ENCODE measurements at places on chromosomes 4 and X. TPM values are rescaled to one million over a fixed set of nuclear protein-coding genes. Genes with fewer than 3 reads are reported as not detected.
A peak's percentile ranks its signal among the peaks of the same experiment; 100 is the strongest.

GNL3L gene
- total RNA-seq, result 40.6 TPM

SPANXN4 gene
- not detected for total RNA-seq

ENAM gene
- not detected for total RNA-seq

DDX60 gene
- total RNA-seq, result 173 TPM

SPANXD gene
- total RNA-seq, result not detected

GRCh38 chr4:42630908-42631307 is 26.0 kb downstream of the ATP8A1 start:
- H3K4me3 ChIP-seq, result no peak overlapping the region
- H3K27me3 ChIP-seq, result no peaks in the 10 kb centered on the region
- H3K27ac ChIP-seq, result no peak overlapping the region
- DNase-seq, result no peak
- H3K36me3 ChIP-seq, result peaks cover 22% of the 10 kb centered on the region

- no peak within 1 kb of the TSS for H3K4me3 ChIP-seq
- no peak for DNase-seq
- H3K36me3 ChIP-seq, result no peaks in the 10 kb centered on the region
Observed at GRCh38 chr4:70666369-70666768, at the start of gene JCHAIN. TSS of gene JCHAIN (minus strand) at chr4:70666508. CDS start at chr4:70666490, 18 bp downstream.

DNA sequence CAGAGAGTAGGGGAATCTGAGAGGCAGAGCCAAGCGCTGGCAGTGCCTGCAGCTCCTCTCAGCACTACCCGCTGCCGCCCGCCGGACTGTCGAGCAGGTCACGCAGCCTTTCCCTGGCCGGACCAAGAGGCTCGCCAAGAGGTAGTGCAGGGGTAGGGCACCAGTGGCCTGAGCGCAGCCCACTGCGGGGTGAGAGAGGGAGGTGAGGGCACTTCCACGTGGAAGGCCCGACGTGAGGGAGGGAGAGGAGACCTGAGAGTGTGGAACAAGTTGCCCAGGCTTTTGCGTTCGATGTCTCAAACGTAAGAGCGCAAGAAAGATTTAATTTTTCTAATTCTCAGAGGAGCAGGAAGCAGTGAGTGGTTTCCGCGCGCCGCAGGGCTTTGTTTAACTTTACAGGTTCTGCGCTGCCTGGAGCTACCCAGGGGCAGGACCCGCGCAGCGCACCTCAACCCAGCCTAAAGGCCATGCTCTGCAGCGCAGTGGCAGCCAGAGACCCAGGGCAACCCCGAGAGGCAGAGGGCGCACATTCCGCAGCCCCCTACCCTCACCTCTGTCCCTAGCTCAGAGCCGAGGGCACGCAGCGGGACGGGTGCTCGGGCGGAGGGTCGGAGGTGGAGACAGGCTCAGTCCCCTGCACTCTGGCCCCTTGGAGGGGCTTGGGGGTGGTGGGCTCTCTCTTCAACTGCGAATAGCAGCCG is 14.9 kb downstream of the ARHGAP36 start:
- no peak for DNase-seq
- H3K27me3 ChIP-seq, result peaks cover 41% of the 10 kb centered on the region
- no peaks in the 10 kb centered on the region for H3K4me1 ChIP-seq
- H3K36me3 ChIP-seq, result no peaks in the 10 kb centered on the region

DNA sequence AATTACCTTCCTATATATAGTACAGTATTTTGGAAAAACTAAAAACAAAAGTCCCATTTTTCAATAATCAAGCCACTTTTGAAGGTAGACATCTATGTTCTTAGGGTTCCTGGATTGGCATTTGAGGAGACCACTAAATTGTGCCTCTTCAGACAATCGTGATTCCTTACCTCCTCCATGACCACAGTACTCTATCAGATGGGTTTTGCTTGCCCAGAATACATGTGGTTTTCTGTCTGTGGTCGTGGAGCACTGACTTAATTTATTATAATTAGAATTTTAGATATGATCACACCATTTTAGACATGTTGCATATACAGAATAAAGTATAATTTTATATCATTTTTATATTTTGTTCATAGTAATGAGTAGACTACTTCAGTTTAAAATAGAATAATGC is 67.9 kb downstream of the NDST3 start:
- H3K27ac ChIP-seq, result no peak overlapping the region
- H3K36me3 ChIP-seq, result no peaks in the 10 kb centered on the region

- no peaks in the 10 kb centered on the region for H3K36me3 ChIP-seq
- H3K27me3 ChIP-seq, result peaks cover 24% of the 10 kb centered on the region
- DNase-seq, result no peak
- H3K4me1 ChIP-seq, result no peaks in the 10 kb centered on the region
- no peak overlapping the region for H3K27ac ChIP-seq
- H3K4me3 ChIP-seq, result no peak overlapping the region
Observed at GRCh38 chr4:41639291-41639690, 101.3 kb downstream of the LIMCH1 start.

- no peak overlapping the region for H3K27ac ChIP-seq
- H3K4me3 ChIP-seq, result no peak overlapping the region
- H3K27me3 ChIP-seq, result peaks cover 12% of the 10 kb centered on the region
- DNase-seq, result no peak
- H3K36me3 ChIP-seq, result no peaks in the 10 kb centered on the region
- peaks cover 5% of the 10 kb centered on the region for H3K4me1 ChIP-seq
Observed at GRCh38 chr4:138898282-138898681, 117.3 kb upstream of the NOCT start.

DNA sequence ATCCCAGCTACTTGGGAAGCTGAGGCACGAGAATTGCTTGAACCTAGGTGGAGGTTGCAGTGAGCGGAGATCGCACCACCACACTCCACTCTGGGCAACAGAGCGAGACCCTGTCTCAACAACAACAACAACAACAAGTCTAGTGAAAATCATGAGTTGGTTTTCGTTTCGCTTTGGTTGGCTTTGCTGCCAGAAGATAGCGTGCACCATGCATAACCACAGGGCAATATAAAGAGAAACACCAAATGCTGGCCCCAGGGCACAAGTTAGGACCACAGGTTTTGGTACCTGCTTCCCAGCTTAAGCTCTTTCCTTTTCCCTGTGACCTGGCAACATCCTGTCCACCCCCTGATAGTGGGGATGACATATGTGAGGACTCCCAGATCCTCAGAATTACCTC is 21.5 kb upstream of the HMGB3 start:
- no peaks in the 10 kb centered on the region for H3K4me1 ChIP-seq
- H3K27ac ChIP-seq, result no peak overlapping the region
- H3K27me3 ChIP-seq, result peaks cover 2% of the 10 kb centered on the region
- no peaks in the 10 kb centered on the region for H3K36me3 ChIP-seq
- DNase-seq, result no peak
- no peak overlapping the region for H3K4me3 ChIP-seq

GRCh38 chr4:90979556-90979955 is 852.4 kb downstream of the CCSER1 start:
- no peak overlapping the region for H3K27ac ChIP-seq
- no peak overlapping the region for H3K4me3 ChIP-seq
- H3K27me3 ChIP-seq, result no peaks in the 10 kb centered on the region
- no peak for DNase-seq
- H3K4me1 ChIP-seq, result no peaks in the 10 kb centered on the region

- H3K36me3 ChIP-seq, result no peaks in the 10 kb centered on the region
- H3K4me3 ChIP-seq, result no peak overlapping the region
- H3K27me3 ChIP-seq, result peaks cover 11% of the 10 kb centered on the region
Observed at GRCh38 chr4:78155616-78156105, 98.5 kb downstream of the FRAS1 start.

DNA sequence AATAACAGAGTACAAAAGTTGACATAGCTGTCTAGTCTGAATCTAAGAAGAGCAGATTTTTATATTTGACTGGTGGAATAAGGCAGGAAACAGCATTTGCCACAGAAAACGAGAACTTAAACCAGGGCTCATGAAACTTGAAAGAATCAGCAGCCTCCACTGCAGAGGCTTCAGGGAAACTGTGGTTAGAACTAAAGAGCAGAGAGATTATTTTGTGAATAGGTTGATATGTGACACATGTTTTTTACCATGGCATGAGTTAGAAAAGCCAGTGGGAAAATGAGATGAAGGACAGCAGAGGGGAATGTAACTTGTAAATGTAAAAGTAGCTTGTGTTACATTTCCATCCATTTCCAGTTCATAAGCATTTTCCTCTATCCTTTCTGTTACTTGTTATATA is 63.7 kb upstream of the CAMK2D start:
- peak; percentile 42 for DNase-seq
- H3K4me3 ChIP-seq, result no peak overlapping the region
- no peak overlapping the region for H3K27ac ChIP-seq
- peaks cover 28% of the 10 kb centered on the region for H3K4me1 ChIP-seq
- peaks cover 4% of the 10 kb centered on the region for H3K27me3 ChIP-seq

DNA sequence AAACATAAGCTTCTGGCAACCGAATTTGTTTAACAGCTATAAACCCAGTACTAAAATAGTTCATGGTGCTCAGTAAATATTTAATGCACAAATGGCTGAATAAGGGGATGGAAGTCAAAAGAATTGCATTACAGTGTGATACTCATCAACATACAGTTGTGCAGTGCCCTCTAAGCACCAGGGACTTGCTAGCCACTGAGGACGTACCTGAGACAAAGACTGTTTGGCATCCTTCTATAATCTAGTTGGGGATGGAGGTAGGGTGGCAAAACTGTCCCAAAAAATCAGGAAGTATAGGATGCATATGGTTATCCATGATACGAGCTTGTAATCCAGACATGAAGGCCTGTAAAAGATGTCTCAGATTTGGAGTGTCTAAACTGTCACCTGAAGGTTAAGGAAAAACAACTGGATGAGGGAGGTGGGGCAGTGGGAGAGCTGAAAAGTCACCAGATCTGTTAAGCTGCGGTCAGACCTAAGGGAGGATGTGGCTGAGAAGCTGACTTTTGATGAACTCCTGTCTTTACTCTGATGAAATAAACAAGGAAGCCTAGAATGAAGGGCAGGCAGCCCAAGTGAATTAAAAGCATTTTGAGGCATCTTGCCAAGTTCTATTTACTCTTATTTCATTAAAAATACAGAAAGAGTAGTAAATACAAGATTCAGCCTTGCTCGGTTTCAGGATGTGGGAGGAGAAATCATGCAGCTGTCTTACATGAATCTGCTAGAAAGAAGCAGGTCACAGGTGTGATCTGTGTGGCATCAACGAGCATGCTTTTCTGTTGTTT is 12.0 kb upstream of the CD38 start:
- H3K4me1 ChIP-seq, result peaks cover 68% of the 10 kb centered on the region
- peaks cover 33% of the 10 kb centered on the region for H3K36me3 ChIP-seq
- peak overlapping the region; percentile 92 for H3K27ac ChIP-seq
- no peaks in the 10 kb centered on the region for H3K27me3 ChIP-seq
- H3K4me3 ChIP-seq, result peak overlapping the region; percentile 23

DNA sequence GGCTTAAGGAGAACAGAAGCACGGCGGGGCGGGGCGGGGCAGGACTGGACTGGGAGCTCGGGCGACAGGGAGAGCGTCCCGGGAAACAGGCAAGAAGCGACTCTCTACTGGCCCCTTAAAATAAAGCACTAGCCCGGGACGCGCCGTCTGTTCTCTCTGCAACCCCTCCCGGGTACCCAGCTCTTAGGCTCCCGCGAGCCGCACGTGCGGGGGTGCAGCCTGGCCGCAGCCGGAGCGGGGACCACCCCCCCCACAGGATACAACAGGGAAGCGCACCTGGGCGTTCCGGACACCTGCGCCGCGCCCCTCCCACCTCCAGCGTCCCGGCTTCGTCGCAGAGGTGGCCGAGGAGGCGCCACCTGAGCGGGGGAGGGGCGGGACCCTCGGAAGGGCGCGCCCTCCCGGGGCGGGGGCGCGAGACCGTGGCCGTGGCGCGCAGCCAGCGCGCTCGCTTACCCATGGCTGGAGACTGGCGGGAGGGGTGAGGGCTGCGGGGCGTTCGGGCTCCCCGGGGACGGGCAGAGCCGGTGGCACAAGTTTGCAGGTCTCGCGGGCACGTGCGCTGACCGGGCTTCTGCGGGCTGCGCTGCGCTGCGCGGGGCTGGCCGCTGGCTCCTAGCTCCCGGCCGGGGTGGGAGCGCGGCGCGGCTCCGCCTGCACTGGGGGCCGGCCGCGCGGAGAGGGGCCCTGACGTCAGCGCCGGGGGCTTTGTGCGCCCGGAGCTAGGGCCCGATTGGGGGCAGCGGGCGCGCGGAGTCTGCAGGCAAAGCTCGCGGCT is 91.5 kb downstream of the GEMIN8 start:
- H3K36me3 ChIP-seq, result no peaks in the 10 kb centered on the region
- H3K27ac ChIP-seq, result no peak overlapping the region
- DNase-seq, result no peak
- H3K27me3 ChIP-seq, result peaks cover 44% of the 10 kb centered on the region

DNA sequence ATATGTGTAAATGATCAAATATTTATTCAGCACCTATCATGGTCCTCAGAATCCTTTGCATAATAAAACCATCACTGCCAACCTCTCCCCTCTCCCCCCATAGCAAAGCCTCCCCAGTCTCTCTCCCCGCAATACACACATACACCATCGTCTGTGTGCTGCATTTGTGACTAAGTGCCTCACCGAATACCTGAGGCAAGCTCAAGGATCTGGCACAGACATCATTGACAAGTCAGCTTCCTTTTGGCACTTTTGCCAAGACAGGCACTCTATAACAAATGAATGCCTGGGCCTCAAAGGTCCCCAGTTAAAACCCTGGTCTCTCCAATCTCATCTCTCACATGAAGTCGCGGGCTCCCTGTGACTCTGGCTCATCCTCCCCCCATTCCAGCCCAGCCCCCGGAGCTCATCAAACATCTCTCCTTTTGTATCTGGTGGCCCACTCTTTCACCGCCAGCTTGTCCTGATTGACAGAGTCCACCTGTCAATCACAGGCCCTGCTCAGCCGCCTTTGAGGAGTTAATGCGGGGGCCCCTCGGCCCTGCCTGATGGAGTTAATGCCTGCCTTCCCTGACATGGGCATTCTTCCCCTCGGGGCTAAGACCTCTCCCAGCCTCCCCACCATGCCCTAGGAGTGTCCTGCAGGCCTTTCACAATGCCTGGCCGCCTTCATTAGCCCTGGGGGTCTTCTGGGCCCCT is 135.8 kb upstream of the ATP6AP2 start:
- H3K27ac ChIP-seq, result no peak overlapping the region
- H3K4me3 ChIP-seq, result no peak overlapping the region
- peaks cover 7% of the 10 kb centered on the region for H3K27me3 ChIP-seq
- H3K4me1 ChIP-seq, result peaks cover 5% of the 10 kb centered on the region
- no peaks in the 10 kb centered on the region for H3K36me3 ChIP-seq
- no peak for DNase-seq

DNA sequence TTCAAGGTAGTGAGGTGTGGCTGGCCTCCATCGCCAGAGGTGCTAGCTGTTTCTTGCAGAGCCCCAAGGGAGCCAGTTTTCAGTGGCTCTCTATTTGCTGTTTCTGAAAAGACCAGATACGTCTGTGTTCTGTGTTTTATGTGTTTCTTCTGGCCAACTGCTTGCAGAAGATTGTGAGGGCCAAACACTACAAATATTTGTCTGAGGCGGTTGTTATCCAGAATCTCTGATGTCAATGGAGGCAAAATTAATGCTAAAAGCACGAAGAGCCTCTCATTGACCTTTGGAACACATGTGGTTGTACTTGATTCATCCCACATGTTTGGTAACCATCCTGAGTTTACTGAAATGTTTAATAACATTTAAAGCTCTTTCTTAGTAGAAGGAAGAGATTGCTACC is 113.9 kb downstream of the CT47B1 start:
- no peak overlapping the region for H3K4me3 ChIP-seq
- no peak for DNase-seq
- peaks cover 3% of the 10 kb centered on the region for H3K27me3 ChIP-seq
- H3K36me3 ChIP-seq, result no peaks in the 10 kb centered on the region
- no peak overlapping the region for H3K27ac ChIP-seq
